Endodermal cell (in vitro differentiated cells): ENCODE measurements at places on chromosomes 3 and 15. TPM values are rescaled to one million over a fixed set of nuclear protein-coding genes. Genes with fewer than 3 reads are reported as not detected.

- H3K27me3 ChIP-seq, result no peaks in the 10 kb centered on the region
- H3K27ac ChIP-seq, result peak overlapping the region; percentile 21
- H3K4me3 ChIP-seq, result no peak overlapping the region
- no peak for DNase-seq
- no peaks in the 10 kb centered on the region for H3K36me3 ChIP-seq
These were observed 90.8 kb downstream of the SLCO3A1 start for GRCh38 chr15:91944331-91944730.

DNA sequence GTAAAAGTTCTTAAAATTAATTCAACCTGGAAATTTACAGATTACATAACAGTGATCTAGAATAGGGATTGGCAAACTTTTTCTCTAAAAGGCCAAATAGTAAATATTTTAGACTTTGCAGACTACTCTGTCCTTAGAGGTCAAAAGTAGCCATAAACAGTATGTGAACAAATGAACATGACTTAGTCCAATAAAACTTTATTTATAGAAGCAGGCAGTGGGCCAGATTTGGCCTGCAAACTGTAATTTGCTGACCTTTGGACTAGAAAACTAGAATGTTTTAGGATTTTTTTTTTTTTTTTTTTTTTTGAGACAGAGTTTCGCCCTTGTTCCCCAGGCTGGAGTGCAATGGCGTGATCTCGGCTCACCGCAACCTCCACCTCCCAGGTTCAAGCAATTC, 12.1 kb downstream of the SENP8 start:
- no peaks in the 10 kb centered on the region for H3K27me3 ChIP-seq
- H3K4me3 ChIP-seq, result no peak overlapping the region
- no peak for DNase-seq
- H3K27ac ChIP-seq, result no peak overlapping the region

ZSCAN29 gene
- 41.9 and 45.1 TPM in 2 replicates for total RNA-seq

DNA sequence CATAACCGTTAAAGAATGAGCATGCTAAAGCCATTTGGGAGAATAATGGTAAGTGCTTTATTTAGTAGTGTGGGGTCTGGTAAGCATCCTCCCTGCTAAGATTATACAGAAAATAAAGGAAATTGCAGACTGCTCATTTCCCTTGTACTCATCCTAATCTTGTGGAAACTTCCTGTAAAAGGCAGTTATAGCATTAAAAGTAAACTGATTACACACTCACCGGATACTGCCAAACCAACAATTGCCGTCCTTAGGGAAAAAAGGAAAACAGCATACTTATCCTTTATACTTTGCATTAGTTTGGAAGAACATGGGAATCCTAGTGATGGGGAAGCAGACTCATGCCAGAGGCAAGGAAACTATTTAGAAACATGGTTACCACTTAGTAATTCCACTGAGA, 5.3 kb upstream of the SPRED1 start:
- H3K27me3 ChIP-seq, result no peaks in the 10 kb centered on the region
- H3K27ac ChIP-seq, result no peak overlapping the region
- H3K4me3 ChIP-seq, result no peak overlapping the region
- no peaks in the 10 kb centered on the region for H3K36me3 ChIP-seq

DNA sequence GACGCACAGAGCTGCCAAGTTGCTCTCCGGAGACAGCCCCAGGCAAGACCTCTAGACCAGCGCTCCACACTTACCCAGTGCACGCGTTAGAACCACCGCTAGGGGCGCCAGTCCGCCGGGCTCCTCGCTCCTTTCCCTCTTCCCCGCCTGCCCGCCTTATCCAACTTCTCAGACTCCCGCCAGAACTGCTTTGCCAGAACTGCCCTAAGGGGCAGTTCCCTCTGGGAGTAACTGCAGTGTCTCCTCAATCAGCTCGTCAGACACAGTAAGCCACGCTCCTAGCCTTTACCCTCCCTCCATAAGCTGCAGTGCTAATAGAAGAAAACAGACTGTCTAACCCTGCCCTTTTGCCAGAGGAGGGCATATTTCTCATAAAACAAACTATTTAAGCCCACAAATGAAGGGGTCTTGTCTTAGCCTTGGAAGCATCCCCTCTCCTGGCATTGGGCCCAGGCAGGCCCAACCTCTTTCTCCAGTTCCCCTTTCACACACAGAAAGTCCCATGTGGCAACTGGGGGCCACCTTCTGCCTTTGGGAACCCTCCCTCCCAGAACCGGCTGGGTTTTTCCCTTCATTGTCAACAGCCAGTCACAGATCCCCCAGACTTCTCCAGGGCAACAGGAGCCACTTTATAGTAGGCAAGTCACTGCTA, 3.7 kb downstream of the BMF start:
- DNase-seq, result peak; percentile 98
- peak overlapping the region; percentile 18 for H3K27ac ChIP-seq

GRCh38 chr3:67076607-67077006, 78.5 kb downstream of the KBTBD8 start:
- H3K4me3 ChIP-seq, result no peak overlapping the region
- no peak overlapping the region for H3K27ac ChIP-seq
- no peaks in the 10 kb centered on the region for H3K4me1 ChIP-seq
- no peak for DNase-seq
- no peaks in the 10 kb centered on the region for H3K36me3 ChIP-seq

ROPN1 gene
- total RNA-seq, result not detected in 3 replicates

ADPGK gene
- 66.3 and 68.6 TPM in 2 replicates for total RNA-seq

TLR9 gene
- 0.11 TPM in 1 of 2 replicates, not detected in the other for total RNA-seq

- H3K4me3 ChIP-seq, result no peak overlapping the region
- H3K36me3 ChIP-seq, result no peaks in the 10 kb centered on the region
- H3K27ac ChIP-seq, result no peak overlapping the region
- H3K4me1 ChIP-seq, result no peaks in the 10 kb centered on the region
These were observed 232.5 kb downstream of the SQOR start for GRCh38 chr15:45867281-45867680.

DNA sequence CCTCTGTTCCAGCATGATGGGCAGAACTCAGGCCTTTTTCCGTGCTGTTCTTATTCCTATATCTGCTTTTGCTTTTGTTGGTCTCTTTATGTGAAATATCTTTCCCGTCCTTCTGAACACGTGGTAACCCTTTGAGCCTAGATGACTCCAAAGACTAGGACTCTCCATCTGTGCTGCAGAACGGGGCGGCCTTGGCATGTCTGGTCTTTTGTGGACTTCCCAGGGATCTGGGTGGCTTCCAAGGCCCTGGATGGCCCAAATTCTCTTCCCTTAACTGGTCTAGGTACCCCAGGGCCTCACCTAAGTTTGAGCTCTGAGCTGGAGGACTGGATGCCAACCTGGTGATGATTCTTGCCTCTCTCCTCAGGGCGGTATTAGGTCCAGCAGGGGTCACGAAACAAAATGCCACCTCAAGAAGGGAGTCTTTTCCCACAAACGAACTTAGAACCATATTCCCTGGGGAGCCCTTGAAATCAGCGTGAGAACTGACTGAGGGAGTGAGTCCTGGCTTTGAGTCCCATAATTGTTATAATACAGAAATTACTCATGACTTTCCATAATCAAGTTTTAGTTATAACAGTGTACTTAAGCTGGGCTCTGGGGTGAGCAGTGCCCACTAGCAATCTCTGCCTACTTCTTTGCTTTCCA, 13.8 kb downstream of the TLNRD1 start:
- no peaks in the 10 kb centered on the region for H3K27me3 ChIP-seq
- peaks cover 4% of the 10 kb centered on the region for H3K4me1 ChIP-seq
- H3K4me3 ChIP-seq, result no peak overlapping the region
- H3K36me3 ChIP-seq, result no peaks in the 10 kb centered on the region
- H3K27ac ChIP-seq, result no peak overlapping the region

CHRNA7 gene
- total RNA-seq, result 5.0 to 7.5 TPM (median 7.2 TPM) in 3 replicates

- no peaks in the 10 kb centered on the region for H3K27me3 ChIP-seq
- H3K4me3 ChIP-seq, result no peak overlapping the region
- H3K27ac ChIP-seq, result no peak overlapping the region
- H3K4me1 ChIP-seq, result peaks cover 5% of the 10 kb centered on the region
- no peaks in the 10 kb centered on the region for H3K36me3 ChIP-seq
These were observed 67.1 kb upstream of the MCTP2 start for GRCh38 chr15:94164202-94164807.

GRCh38 chr15:57505949-57506391, 85.7 kb upstream of the MYZAP start:
- no peaks in the 10 kb centered on the region for H3K27me3 ChIP-seq
- H3K4me3 ChIP-seq, result no peak overlapping the region
- H3K4me1 ChIP-seq, result peaks cover 29% of the 10 kb centered on the region
- peaks cover 12% of the 10 kb centered on the region for H3K36me3 ChIP-seq
- no peak for DNase-seq

SERPINI2 gene
- total RNA-seq, result 0.45 TPM in 1 of 2 replicates, not detected in the other

VEPH1 gene
- total RNA-seq, result 3.9 to 21.3 TPM (median 17.1 TPM) in 3 replicates

DNA sequence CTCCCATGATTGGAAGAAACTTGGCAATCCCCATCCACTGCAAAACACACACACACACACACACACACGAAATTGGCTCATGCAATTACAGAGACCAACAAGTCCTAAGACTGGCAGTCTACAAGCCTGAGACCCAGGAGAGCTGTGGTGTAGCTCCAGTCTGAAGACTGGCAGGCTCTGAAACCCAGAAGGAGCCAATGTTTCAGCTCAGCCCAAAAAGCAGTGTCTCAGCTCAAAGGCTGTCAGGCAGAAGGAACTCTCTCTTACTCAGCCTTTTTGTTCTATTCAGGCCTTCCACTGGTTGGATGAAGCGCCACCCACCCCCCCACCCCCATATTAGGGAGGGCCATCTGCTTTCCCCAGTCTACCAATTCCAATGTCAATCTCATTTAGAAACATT, 32.1 kb downstream of the MESD start:
- no peaks in the 10 kb centered on the region for H3K27me3 ChIP-seq
- H3K4me1 ChIP-seq, result peaks cover 8% of the 10 kb centered on the region
- no peak overlapping the region for H3K27ac ChIP-seq

GRCh38 chr15:64315216-64315615, 40.8 kb downstream of the CSNK1G1 start:
- no peaks in the 10 kb centered on the region for H3K27me3 ChIP-seq
- H3K36me3 ChIP-seq, result no peaks in the 10 kb centered on the region
- H3K4me3 ChIP-seq, result no peak overlapping the region
- peak overlapping the region; percentile 49 for H3K27ac ChIP-seq
- DNase-seq, result no peak
